ENCODE measurements at places on chromosomes 7 and 10. TPM values are rescaled to one million over a fixed set of nuclear protein-coding genes. Genes with fewer than 3 reads are reported as not detected.

GRCh38 chr10:117763528-117763927, 221.0 kb downstream of the EMX2 start:
- DNase-seq, result no peak

- no peak for DNase-seq
Measured at GRCh38 chr10:101322266-101323108, 31.5 kb upstream of the BTRC start.

Gene CFAP70
- not detected for total RNA-seq

DNA sequence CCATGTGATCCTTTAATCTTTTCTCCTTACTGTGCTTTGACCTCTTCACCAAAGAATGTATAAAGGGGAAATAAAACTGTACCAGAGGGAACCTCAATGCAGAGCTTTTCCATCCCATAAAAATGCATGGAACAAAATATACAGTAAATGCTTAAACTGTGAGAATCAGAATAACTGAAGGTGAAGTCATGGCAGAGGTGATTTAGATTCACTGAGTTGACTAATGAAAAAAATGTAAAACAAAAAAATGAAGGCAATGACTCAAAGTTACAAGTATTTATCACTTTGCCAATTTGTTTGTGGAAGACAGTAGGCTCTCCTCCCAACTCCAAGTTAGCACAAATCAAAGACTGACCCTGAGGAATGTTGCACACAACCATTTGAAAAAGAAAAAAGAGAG, 1331.6 kb upstream of the SORCS1 start:
- DNase-seq, result no peak

Gene CNNM1
- 3.0 TPM for total RNA-seq

DNA sequence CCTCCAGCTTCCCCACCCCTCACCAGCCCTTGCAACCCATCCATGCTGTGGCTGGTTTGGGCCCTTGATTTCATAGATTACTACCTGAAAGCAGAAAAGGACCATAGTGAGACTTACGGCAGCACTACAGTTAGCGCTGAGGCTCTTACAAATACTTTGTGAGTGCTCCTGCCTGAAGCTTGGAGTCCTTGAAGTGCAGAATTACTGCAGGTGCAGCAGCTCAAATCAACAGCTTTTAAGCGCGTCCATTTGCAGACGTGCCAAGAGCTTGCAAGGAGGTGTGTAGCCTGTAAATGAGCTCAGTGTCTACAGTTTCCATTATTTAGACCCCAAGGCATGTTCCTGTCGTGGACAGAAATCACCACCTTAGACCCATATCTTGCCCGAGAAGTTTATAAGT, 103.0 kb downstream of the CELF2 start:
- no peak for DNase-seq

GRCh38 chr10:77420947-77421523, 216.6 kb downstream of the KCNMA1 start:
- DNase-seq, result no peak

DNA sequence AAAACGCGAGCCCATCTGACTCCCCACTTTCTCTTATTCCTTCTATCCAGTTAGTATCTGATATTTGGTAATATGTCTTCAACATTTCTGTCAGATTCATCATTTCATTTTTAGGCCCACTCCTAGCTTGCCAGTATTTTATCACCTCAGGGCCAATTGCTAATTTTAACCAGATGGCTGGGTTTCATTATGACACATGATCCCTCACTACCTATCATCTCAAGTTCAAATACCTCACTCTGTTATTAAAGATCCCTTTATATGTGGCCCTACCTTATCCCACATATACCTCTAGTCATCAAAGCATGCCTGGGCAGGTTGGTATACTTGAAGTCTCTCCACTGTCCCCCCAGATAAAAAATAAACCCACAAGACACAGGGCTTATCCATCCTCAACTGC, 104.9 kb downstream of the RNLS start:
- DNase-seq, result no peak

Gene SLC13A1
- not detected for total RNA-seq

Gene SFRP4
- total RNA-seq, result 0.77 TPM

- no peak for DNase-seq
Measured at GRCh38 chr7:82672078-82672477, 228.5 kb upstream of the CACNA2D1 start.

Gene KIAA1217
- 3.6 TPM for total RNA-seq

DNA sequence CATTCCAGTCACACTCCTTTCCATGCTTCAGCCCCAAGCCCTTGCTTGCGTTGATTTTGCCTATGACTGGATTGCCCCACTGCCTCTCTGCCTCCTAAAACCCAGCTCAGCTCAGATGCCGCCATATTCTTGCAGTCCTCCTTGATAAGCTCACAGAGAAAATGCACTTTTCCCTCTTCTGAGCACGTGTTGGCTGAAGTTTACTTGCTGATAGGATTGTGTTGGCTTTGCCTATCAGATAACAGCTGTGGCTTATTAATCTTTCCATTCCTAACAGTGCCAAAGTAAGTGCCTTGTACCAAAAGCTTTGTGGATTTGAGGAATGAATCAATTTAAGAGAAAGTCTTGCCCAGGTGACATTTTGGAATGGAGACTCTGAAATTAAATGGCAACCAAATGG, 249.2 kb downstream of the PHTF2 start:
- DNase-seq, result no peak

Gene NRF1
- 15.7 TPM for total RNA-seq

Gene SUN3
- total RNA-seq, result not detected

Gene HKDC1
- 0.69 TPM for total RNA-seq

- DNase-seq, result no peak
Measured at GRCh38 chr10:110431659-110432058, 66.0 kb upstream of the DUSP5 start.

Gene SP8
- total RNA-seq, result 2.0 TPM

DNA sequence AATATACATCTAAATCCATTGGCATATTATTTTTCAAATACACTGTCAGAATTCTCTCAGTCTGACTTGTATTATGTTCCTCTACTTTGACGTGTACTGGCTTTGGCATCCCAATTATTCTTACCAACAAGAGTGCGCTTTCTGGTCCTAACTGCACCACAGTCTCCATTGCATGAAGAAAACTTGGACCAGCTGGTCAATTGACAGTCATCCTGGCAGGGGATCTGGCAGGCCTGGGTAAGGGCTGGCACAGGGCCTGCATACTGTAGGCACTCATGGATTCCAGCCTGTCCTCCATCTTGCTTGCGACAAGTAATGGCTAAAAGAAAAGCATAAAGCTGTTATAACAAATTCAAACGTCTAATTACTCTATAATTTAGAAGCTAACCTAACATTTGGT, 384.9 kb downstream of the THSD7A start:
- DNase-seq, result no peak

- no peak for DNase-seq
Measured at GRCh38 chr10:99450156-99450555, 19.7 kb upstream of the GOT1 start.

DNA sequence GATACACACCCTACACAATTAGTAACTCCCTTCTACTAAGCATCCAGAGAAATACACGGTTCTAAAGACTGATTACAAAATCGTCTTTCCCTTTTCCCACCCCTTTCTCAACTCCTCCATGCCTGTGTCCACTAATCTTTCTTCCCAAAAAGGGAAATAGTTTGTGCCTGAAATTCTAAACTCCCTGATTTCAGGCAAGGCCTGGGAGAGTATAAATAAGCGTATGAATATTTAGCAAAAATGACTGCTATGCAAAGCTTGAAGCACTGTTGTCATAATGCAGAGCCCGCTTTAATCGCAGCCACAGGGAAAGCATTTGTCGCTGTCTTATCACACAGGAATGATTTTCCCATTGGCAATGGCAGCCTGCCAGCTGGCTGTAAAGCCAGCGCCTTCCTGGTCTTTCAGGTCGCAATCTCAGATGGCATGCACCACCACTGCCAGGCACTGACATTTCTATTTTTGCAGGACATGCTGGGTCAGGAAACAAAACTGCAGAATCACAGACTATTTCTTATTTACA, 142.9 kb upstream of the PCGF5 start:
- peak; percentile 45 for DNase-seq

DNA sequence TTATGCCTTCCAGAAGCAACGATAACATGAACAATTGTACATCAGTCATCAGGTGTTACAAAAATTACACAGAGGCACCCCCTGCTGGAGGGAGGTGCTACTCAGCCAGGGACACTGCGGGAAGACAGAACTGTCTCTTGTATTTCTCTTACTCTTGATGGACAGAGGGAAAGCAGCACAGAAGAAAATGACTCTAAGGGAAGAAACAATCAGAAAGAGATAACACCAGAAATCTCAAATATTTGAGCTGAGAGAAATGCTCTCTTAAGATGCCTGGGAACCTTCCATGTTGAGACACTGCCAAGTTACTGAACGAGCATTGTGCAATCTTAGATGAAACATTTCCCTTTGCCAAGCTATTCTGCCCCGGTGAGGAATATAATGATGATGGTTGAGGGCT, 227.6 kb upstream of the NPSR1 start:
- DNase-seq, result peak; percentile 36

DNA sequence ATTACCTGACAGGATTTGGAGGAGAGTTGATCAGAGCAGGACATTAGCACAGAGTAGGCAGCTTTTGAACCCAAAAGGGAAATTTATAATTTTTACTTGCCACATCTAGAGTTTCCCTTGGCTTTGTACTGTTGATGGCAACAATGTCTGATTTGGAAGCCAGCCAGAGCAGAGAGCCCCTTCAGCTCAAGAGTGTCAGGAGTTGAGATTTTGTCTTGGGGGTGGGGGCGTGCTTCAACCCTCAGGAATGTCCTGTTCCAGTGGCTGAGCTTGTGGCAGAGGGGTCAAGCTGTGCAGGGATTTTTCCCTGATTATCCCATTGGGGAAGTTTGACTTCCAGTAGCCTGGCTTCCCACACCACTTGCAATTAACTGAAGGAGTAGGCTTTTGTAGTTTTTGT, 27.0 kb downstream of the SP4 start:
- no peak for DNase-seq

GRCh38 chr7:36600869-36601530, 123.3 kb downstream of the AOAH start:
- peak; percentile 96 for DNase-seq

DNA sequence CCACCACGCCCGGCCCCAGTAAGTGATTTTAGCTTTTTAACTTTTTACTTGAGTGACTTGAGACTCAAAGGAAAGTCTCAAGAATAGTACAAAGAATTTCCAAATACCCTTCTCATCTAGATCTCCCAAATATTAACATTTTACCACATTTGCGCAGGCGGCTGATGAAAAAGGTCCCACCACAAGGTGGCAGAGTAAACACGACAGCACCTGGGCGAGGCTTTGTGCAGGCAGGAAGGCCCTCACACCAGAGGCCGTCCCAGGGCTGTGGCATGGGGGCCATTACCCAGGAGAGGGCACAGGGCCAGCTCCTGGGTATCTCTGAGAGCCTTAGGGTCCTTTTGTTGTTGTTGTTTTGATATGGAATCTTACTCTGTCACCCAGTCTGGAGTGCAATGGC, 50.0 kb upstream of the WIPI2 start:
- DNase-seq, result peak; percentile 36

Gene GPER1
- 4.5 TPM for total RNA-seq

Gene C10orf90
- not detected for total RNA-seq

Gene SPDYE9
- total RNA-seq, result not detected

Gene FEZF1
- total RNA-seq, result 0.69 TPM

- no peak for DNase-seq
Measured at GRCh38 chr7:159136013-159136412, 8.7 kb downstream of the VIPR2 start.

Gene LLCFC1
- total RNA-seq, result not detected

Gene DRGX
- not detected for total RNA-seq

DNA sequence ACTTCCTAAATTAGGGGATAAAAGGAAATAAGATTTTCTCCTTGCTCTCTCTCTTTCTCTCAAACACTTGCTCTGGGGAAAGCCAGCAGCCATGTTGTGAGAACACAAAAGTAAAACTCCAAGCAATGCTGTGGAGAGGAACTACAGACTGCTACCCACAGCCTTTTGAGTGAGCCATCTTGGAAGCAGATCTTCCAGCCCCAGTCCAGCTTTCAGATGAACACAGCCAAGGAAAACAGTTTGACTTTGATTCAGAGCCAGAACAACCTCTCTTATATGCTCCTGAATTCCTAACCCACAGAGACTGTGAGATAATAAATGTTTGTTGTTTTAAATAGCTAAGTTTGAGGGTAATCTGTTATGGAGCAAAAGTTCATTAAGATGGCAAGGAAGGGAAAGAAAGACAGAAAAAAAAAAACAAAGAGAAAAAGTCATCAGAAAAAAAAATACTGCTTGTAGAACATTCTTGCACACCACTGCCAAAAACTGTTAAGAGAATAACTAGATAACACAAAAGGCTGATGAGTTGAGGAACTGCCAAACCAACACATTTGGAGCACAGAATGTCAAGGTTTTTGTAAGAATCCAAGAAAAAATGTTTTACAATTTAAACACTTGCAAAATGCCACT, 20.9 kb upstream of the PRKAR2B start:
- no peak for DNase-seq

- no peak for DNase-seq
Measured at GRCh38 chr7:88169717-88170320, 50.0 kb downstream of the SRI start.

Gene HOXA5
- total RNA-seq, result 22.6 TPM

Gene CCDC3
- 1.1 TPM for total RNA-seq

Gene EMX2
- 3.9 TPM for total RNA-seq

Gene HOXA3
- total RNA-seq, result 12.4 TPM

Gene FKBP6
- under 0.01 TPM for total RNA-seq
